Activated CD4-positive, alpha-beta memory T cell treated with anti-CD3 and anti-CD28 coated beads, Interleukin-2, amount 10 ng/mL, durations not matched to agents 7 days and 5 days (primary cell): ENCODE measurements at places on chromosomes 6 and 20. TPM values are rescaled to one million over a fixed set of nuclear protein-coding genes. Genes with fewer than 3 reads are reported as not detected.

DNA sequence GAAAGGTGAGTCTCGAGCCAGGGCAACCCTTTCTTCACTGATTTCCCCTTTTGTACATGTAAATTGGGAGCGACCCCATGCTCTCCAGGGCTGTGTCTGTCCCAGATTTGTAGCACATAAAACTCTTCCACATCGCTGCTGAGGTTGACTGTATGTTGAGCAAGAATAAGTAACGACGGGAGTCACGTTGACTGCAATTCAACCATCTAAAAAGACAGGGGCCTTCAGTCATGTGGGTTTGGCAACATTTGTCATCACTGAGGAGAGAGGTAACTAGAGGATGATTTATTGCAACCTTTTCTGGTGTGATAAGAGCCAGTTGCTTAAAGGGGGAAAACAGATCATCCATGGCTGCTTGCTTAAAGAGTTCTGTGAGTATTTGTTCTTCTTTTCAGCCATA, 159.4 kb upstream of the SULF2 start:
- H3K36me3 ChIP-seq: no peaks in the 10 kb centered on the region
- no peak overlapping the region for H3K4me3 ChIP-seq
- H3K27me3 ChIP-seq: peaks cover 13% of the 10 kb centered on the region

- H3K27ac ChIP-seq: no peak overlapping the region
- no peak for DNase-seq
- no peak overlapping the region for H3K4me3 ChIP-seq
- peaks cover 67% of the 10 kb centered on the region for H3K4me1 ChIP-seq
- peaks cover 80% of the 10 kb centered on the region for H3K36me3 ChIP-seq
- H3K27me3 ChIP-seq: no peaks in the 10 kb centered on the region
These were observed 18.6 kb downstream of the FKBP1A start for GRCh38 chr20:1374246-1374645.

GRCh38 chr6:154247119-154247861, 109.3 kb downstream of the IPCEF1 start:
- DNase-seq: peak; percentile 36
- H3K4me3 ChIP-seq: peak overlapping the region; percentile 84
- H3K36me3 ChIP-seq: peaks cover 27% of the 10 kb centered on the region
- H3K4me1 ChIP-seq: peaks cover 82% of the 10 kb centered on the region

- no peaks in the 10 kb centered on the region for H3K27me3 ChIP-seq
- H3K4me1 ChIP-seq: peaks cover 49% of the 10 kb centered on the region
- peaks cover 70% of the 10 kb centered on the region for H3K36me3 ChIP-seq
- DNase-seq: no peak
These were observed 5.5 kb downstream of the GMNN start for GRCh38 chr6:24780206-24780605.

- H3K27me3 ChIP-seq: peaks cover 49% of the 10 kb centered on the region
- no peaks in the 10 kb centered on the region for H3K36me3 ChIP-seq
- H3K27ac ChIP-seq: no peak overlapping the region
- peaks cover 2% of the 10 kb centered on the region for H3K4me1 ChIP-seq
- H3K4me3 ChIP-seq: no peak overlapping the region
- no peak for DNase-seq
These were observed 5.0 kb downstream of the MDFI start for GRCh38 chr6:41642960-41643898.

GRCh38 chr6:7912024-7912423, 1.4 kb upstream of the TXNDC5 start:
- peaks cover 5% of the 10 kb centered on the region for H3K36me3 ChIP-seq
- no peak overlapping the region for H3K4me3 ChIP-seq
- H3K27ac ChIP-seq: no peak overlapping the region
- DNase-seq: no peak

DNA sequence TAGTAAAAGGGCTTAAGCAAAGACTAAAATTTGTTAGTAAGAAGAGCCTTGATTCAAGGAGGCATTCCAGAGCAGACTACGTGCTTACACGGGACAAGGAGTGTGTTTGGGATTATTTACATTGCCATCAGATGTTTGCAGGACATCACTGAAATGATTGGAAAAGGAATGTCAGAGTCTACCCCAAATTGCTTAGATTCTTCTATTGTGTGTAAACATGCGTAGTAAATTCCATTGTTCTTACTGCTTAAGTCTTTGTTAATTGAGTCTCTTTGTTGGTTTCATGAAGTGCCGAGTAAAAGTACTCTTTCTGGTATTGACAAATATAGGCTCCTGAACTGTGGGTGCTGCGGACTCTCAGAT, 60.5 kb downstream of the CD83 start:
- no peaks in the 10 kb centered on the region for H3K36me3 ChIP-seq
- peaks cover 3% of the 10 kb centered on the region for H3K4me1 ChIP-seq
- H3K4me3 ChIP-seq: no peak overlapping the region
- H3K27me3 ChIP-seq: no peaks in the 10 kb centered on the region

GRCh38 chr6:17352302-17352701, 41.1 kb upstream of the CAP2 start:
- H3K4me1 ChIP-seq: no peaks in the 10 kb centered on the region
- no peak overlapping the region for H3K27ac ChIP-seq
- no peaks in the 10 kb centered on the region for H3K36me3 ChIP-seq
- no peak overlapping the region for H3K4me3 ChIP-seq
- DNase-seq: no peak

GRCh38 chr20:3275064-3275935, 36.3 kb upstream of the SLC4A11 start:
- DNase-seq: no peak
- no peaks in the 10 kb centered on the region for H3K4me1 ChIP-seq
- no peak overlapping the region for H3K4me3 ChIP-seq
- H3K27ac ChIP-seq: no peak overlapping the region
- H3K36me3 ChIP-seq: no peaks in the 10 kb centered on the region

DNA sequence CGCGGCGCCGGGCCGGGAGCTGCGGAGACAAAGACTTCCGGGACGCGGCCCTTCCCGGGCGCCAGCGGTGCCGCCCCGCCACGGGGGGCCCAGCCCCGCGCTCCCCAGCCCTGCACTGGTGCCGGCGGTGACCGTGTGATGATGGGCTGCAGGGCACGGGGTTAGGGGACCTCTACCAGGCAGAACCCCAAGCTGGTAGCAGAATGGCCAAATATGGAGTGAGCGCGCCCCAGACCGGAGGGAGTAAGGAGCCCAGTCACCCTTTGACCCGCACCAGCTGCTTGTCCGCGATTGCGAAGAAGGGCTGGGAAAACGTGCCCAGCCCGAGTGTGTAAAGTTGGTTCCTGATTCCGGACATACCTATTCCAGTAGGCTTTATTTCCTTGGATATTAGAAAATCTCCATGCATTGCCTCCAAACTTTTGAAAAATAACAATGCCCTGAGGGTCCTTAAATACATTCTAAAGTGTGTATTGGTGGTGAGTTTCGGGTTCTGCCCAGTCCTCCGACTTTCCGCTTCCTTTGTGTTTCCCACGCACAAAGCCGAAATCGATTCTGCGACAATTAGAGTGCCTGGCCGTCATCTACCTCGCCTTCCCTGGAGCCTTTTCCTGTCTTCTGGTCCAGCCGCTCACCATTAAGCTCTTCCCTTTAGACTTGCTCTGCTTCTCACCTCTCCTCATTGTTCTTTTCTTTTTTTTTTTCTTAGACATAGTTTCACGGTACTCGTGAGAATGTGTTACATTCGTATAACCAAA, 1.1 kb downstream of the ABRACL start:
- H3K4me1 ChIP-seq: peaks cover 27% of the 10 kb centered on the region
- DNase-seq: peak; percentile 35
- H3K27ac ChIP-seq: no peak overlapping the region
- peak overlapping the region; percentile 91 for H3K4me3 ChIP-seq

- H3K36me3 ChIP-seq: peaks cover 65% of the 10 kb centered on the region
- H3K4me3 ChIP-seq: no peak overlapping the region
- no peaks in the 10 kb centered on the region for H3K27me3 ChIP-seq
- no peak for DNase-seq
These were observed 8.3 kb upstream of the TNXB start for GRCh38 chr6:32117461-32117860.

DNA sequence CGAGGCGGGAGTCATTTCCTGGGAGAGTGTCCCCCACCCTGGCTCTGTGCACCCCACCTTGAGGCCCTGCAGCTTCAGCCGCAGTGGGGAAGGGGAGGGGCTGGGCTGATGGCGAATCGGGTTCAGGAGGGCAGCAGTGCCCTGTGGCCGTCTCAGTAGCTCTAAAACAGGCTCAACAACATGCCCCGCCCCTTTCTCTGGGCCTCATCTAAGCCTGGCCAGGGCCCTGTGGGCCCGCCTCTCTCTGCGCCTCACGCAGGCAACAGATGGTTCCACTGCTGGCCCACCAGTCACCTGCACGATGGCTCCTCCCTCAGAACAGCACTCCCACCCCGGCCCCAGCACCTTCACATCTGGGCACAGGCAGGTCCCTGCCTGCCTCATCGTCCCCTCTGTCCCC, 30.2 kb downstream of the CHRNA4 start:
- no peak overlapping the region for H3K4me3 ChIP-seq
- DNase-seq: no peak
- peaks cover 4% of the 10 kb centered on the region for H3K27me3 ChIP-seq

- H3K36me3 ChIP-seq: no peaks in the 10 kb centered on the region
- H3K4me3 ChIP-seq: no peak overlapping the region
- DNase-seq: no peak
These were observed 72.4 kb upstream of the NHSL1 start for GRCh38 chr6:138571585-138572166.

GRCh38 chr20:13858871-13859270, 74.0 kb downstream of the NDUFAF5 start:
- H3K4me3 ChIP-seq: no peak overlapping the region
- no peaks in the 10 kb centered on the region for H3K36me3 ChIP-seq
- no peak for DNase-seq
- no peaks in the 10 kb centered on the region for H3K4me1 ChIP-seq

GRCh38 chr20:2130062-2130591, 28.5 kb downstream of the STK35 start:
- H3K27me3 ChIP-seq: no peaks in the 10 kb centered on the region
- peaks cover 29% of the 10 kb centered on the region for H3K4me1 ChIP-seq
- H3K27ac ChIP-seq: no peak overlapping the region
- no peak for DNase-seq
- peaks cover 4% of the 10 kb centered on the region for H3K36me3 ChIP-seq
- no peak overlapping the region for H3K4me3 ChIP-seq

DNA sequence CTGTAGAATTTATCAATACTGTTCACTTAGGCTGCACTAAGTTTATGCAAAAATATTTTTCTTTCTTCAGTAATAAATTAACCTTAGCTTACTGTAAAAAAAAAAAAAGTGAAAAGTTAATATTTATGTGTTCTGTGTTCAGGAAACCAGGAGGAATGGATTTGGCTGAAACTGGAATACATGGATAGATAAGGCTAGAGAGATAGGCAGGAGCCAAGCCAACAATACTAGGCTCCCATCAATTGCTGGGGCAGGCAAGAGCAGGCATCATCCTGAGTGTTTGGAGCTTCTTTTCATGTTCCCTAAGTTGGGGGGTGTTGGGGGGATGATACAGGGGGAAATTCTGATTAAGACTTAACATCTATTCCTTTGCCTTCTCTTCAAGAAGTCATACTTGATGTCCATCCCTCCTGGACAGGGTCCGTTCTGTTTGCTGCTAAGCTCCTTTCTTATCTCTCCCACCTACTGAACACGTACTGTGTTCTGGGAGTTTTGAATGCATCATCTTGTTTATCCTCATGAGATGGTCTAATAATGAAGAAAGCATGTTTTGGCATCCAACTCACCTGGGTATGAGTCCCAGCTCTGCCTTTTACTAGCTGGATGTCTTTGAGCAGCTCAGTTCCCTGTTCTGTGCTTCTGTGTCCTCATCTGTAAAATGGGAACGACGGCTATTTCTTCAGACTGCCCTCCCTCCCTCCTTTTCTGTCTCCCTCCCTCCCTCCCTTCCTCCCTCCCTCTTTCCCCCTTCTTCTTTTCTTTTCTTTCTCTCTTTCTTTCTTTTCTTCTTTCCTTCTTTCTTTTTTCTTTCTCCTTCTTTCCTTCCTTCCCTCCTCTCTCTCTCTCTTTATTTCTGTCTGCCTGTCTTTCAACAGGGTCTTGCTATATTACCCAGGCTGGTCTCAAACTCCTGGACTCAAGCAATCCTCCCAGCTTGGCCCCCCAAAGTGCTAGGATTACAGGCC, 6.4 kb upstream of the PROCR start:
- peaks cover 8% of the 10 kb centered on the region for H3K36me3 ChIP-seq
- no peak overlapping the region for H3K4me3 ChIP-seq
- DNase-seq: no peak
- H3K27me3 ChIP-seq: peaks cover 12% of the 10 kb centered on the region

DNA sequence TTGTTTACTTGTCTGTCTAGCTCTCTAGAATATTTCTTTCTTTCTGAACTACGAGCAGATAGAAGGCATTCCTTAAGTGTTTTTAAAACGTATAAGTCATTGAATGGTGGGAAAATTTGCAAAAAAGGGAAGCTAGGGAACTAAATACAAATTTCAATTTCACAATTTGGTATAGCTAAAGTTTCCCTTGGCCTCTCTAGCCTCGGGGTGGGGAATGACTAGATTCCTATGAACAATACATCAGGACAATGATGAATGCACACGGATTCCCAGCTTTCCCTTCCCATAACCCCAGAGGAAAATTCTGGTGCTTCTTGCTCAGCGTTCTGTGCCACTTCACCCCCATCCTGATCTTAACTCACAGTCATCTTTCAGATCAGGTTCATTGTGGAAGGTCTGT, 113.3 kb upstream of the ASF1A start:
- H3K27me3 ChIP-seq: peaks cover 4% of the 10 kb centered on the region
- DNase-seq: no peak
- H3K27ac ChIP-seq: no peak overlapping the region
- H3K4me3 ChIP-seq: no peak overlapping the region
- no peaks in the 10 kb centered on the region for H3K36me3 ChIP-seq

DNA sequence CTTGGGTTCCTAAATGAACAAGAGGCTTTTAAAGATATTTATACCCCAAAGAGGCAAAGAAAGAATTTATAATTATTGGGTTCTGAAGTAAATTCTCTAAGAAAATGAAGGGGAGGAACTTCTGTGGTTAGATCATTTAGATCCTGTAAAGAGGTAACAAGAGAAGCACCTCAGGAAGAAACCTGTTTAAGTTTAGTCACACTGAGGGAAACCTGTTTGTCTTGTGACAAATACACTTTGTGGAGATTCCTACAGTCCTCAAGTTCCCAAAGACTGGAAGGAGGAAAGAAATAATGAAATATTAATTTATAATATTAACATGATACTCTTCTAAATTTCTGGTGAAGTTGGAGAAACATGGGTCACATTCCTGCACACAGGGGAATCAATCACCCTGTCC, 647.5 kb downstream of the EYS start:
- DNase-seq: no peak
- no peaks in the 10 kb centered on the region for H3K36me3 ChIP-seq
- no peaks in the 10 kb centered on the region for H3K27me3 ChIP-seq
- H3K4me1 ChIP-seq: no peaks in the 10 kb centered on the region
- H3K4me3 ChIP-seq: no peak overlapping the region

GRCh38 chr6:3696525-3697088, 54.9 kb downstream of the PXDC1 start:
- DNase-seq: no peak
- no peak overlapping the region for H3K4me3 ChIP-seq
- H3K4me1 ChIP-seq: no peaks in the 10 kb centered on the region
- H3K36me3 ChIP-seq: no peaks in the 10 kb centered on the region
- H3K27ac ChIP-seq: no peak overlapping the region

- H3K4me1 ChIP-seq: peaks cover 11% of the 10 kb centered on the region
- H3K4me3 ChIP-seq: no peak overlapping the region
- H3K27me3 ChIP-seq: no peaks in the 10 kb centered on the region
- DNase-seq: no peak
These were observed 45.1 kb downstream of the RIOK1 start for GRCh38 chr6:7434672-7435071.

The FAM184A gene
- 5.9 TPM for total RNA-seq

The SNAI1 gene
- total RNA-seq: 0.28 TPM

The CCN2 gene
- not detected for total RNA-seq

The IPCEF1 gene
- total RNA-seq: 13.8 TPM

The MUC21 gene
- not detected for total RNA-seq

The ENPP3 gene
- total RNA-seq: 0.38 TPM

The GGTLC1 gene
- total RNA-seq: not detected

The PREX1 gene
- total RNA-seq: 158 TPM

The STX11 gene
- 23.8 TPM for total RNA-seq

The MYLK4 gene
- 0.15 TPM for total RNA-seq

The NR2E1 gene
- not detected for total RNA-seq

The RBCK1 gene
- 146 TPM for total RNA-seq

The COL9A3 gene
- total RNA-seq: not detected

The ZKSCAN8 gene
- 21.6 TPM for total RNA-seq
